ENCODE measurements at places on chromosomes 2 and 18.

GRCh38 chr2:143514413-143514812 lies 385.2 kb downstream of the ARHGAP15 start:
- no peak for DNase-seq

DNA sequence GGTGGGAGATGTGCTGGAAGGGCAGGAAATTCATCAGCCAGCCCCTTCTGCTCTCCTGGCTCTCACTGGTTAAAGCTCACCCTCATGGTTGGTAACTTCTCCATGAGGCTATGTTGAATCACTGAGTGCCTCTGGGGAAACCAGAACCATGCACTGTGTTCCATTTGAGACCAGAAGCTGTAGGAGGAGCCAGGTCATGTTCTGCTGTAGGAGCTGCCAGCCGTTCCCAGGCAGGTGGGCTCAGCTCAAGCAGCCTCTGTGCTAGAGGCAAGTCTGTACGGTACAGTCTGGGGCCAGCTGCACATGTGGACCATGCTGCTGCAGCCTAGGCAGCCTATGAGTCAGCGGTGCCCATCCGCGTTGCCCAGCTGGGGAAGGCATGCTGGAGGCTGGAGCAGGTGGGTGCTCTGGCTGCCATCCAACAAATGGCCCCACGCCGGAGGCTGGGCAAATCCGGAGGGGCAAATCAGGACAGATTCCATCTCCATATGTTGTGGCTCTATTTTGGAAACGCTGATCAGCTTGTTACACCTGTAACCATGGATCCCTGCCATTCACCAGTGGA lies 22.0 kb upstream of the KCNF1 start:
- DNase-seq: no peak

DNA sequence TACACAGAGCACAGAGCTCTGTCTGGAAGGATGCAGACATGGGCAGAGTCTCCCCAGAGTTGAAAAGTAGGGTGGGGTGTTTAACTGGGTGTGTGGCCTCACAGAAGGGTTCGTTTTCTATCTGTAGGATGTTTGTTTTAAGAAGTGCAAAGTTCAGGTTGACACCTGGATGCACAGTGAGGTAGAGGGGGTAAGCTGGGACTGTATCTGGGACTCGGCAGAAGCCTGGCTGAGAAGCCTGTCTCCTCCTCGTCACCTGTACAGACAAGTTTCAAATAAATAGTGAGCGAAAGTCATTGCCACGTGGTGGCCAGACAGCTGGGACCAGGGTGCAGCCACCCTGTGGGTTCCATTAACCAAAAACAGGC lies 145.9 kb downstream of the KLHL29 start:
- DNase-seq: no peak

DNA sequence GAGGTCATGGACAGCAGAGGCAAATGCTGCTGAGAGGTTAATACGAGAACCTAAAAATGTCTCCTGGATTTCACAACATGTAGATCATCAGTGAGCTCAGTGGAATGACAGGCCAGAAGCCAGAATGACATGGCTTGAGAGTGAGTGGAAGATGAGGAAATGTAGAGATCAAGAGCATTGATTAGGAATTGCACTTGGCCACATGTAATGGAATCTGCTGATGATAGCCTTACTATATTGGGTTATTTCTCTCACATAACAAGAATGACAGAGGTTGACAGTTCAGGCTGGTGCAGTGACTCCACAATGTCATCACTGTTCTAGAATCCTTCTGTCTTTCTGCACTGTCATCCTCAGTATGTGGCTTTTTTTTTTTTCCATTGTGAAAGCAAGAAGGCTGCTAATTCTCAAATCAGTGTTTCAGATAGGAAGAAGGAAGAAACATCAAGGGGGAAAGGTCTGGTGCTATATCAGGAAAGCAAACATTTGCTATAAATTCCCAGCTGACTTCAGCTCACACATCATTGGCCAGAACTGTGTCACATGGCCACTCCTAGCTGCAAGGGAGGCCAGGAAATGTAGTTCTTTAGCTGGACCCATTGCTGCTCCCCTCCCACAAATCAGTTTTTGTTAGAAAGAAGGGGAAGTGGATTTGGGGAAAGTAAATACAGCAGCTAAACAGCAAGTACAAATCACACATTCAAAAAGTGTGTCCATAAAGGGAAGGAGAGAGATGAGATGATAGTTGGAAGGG lies 127.2 kb downstream of the FAM161A start:
- DNase-seq: no peak

- no peak for DNase-seq
Observed at GRCh38 chr2:28713577-28714298, 37.9 kb upstream of the PPP1CB start.

Data from GM20000 (cell line).